Frontal cortex (tissue), 4 donors: ENCODE measurements at places on chromosomes 13 and 19.

DNA sequence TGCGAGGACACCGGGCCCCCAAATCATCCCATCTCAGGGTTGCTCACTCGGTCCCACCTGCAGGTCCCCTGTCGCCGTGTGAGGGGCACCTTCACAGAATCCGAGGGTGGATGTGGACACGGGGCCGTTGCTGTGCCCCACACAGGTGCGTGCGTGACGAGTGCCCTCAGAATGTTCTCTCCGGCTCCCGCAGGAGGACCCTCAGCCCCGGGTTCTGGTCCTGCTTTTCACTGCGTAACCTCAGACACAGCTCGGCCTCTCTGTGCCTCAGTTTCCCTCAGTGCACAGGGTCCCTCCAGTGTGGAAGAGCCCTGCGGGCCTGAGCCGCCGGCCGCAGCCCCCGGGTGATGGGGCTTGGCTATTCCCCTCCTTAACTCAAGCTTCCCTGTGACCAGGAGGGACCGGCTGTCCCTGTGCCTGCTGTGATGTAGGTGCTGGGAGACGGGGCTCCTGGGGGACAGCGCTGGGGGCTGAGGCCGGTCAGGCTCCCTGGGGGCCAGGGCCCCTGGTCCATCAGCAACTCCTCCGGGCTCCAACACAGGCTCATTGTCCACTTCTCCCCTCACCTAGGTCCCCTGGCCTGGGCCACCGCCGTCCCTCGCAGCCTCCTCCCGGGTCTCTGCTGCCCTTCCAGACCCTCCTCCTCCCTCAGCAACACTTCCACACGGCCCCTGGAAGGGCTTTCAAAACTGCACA is 4.8 kb downstream of the SHC2 start:
- no peak for DNase-seq

DNA sequence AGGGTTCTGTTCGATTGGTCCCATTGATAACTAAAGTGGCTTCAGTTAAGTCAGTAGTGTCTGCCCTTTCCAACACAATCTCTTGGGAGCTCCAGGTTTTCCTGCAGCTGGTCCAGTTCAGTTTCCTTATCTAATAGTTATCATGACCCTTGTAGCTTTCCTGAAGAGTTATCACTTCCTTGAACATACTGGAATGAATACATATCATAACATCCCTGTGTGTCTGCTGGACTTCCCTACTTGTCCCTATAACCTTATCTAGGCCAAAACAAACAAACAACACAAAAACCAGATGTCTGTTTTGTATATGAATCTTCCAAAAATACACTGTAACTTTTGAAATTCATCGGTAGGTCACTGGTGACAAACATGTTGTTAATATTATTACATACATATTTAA is 167.6 kb downstream of the DCT start:
- DNase-seq = no peak

GRCh38 chr13:59442944-59443486 is 720.7 kb downstream of the DIAPH3 start:
- no peak for DNase-seq

DNA sequence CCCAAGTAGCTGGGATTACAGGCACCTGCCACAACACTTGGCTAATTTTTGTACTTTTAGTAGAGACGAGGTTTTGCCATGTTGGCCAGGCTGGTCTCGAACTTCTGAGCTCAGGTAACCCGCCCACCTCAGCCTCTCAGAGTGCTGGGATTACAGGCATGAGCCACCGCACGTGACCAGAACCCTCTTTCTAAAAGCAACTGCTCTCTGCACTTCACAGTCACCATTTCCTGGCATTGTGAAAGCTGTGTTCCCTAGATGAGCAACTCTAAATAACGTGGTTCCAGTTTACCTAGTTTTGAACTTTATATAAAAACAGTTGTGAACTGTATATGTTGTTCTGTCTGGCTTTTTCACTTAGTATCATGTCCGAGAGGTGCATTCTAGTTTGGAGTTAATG is 152.9 kb downstream of the SIPA1L3 start:
- no peak for DNase-seq
